Panc1 (cell line): ENCODE measurements at places on chromosomes 6 and 20. TPM values are rescaled to one million over a fixed set of nuclear protein-coding genes. Genes with fewer than 3 reads are reported as not detected.

DNA sequence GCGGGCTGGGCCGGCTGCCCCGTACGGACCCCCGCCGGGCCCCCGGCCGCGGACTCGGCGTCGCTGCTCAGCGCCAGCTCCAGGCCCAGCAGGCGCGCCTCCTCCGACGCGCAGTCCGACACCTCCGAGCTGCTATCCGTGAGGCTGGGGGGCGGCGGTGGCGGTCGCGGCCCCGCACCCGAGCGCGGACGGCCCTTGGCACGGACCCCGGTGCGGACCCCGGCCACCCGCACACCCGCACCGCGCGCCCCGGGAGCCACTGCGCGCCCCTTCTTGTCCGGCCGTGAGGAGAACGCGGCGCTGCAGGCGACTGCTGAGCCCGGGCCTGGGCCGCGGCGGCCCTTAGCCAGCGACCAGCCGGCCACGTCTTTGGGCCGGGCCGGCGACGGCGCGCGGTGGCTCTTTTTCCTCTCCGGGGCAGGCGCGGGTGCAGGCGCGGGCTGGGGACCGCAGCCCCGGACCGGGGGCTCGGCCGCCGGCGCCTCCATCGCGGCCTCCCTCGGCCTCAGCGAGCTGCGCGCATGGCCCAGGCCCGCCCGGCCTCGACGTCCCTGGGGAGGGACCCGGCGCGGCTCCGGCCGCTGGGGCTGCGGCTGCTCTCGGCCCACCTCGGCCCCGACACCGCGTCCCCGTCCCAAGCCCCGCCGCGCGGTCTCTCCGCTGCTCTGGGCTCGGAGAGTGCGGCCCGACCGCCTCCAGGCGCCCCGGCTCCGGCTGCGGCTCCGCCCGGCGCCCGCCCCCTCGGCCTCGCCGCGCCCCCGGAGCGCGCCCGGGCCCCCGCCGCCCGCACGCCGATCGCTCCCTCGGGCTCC is 12.9 kb upstream of the TLDC2 start:
- no peak overlapping the region for H3K27ac ChIP-seq
- H3K4me1 ChIP-seq, result peaks cover 26% of the 10 kb centered on the region

DNA sequence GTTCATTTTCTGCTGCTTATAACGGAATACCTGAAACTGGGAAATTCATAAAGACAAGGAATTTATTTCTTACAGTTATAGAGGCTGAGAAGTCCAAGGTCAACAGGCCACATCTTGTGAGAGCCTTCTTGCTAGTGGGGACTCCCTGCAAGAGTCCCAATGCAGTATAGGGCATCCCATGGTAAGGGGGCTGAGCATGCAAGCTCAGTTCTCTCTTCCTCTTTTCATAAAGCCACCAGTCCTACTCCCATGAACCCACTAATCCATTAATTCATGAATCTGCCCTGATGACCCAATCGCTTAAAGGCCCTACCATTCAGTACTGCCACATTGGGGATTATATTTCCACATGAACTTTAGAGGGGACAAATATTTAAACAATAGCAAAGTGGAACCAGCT is 26.5 kb downstream of the CYB5R4 start:
- no peaks in the 10 kb centered on the region; the same call in 1 of the 2 replicates for H3K4me1 ChIP-seq
- H3K27me3 ChIP-seq, result no peaks in the 10 kb centered on the region
- DNase-seq, result no peak
- no peak overlapping the region for H3K27ac ChIP-seq
- H3K36me3 ChIP-seq, result no peaks in the 10 kb centered on the region

GRCh38 chr6:81793821-81794475 is 41.5 kb upstream of the TENT5A start:
- H3K36me3 ChIP-seq, result no peaks in the 10 kb centered on the region
- no peak for DNase-seq
- H3K4me1 ChIP-seq, result no peaks in the 10 kb centered on the region
- no peak overlapping the region for H3K27ac ChIP-seq
- no peaks in the 10 kb centered on the region for H3K27me3 ChIP-seq

DNA sequence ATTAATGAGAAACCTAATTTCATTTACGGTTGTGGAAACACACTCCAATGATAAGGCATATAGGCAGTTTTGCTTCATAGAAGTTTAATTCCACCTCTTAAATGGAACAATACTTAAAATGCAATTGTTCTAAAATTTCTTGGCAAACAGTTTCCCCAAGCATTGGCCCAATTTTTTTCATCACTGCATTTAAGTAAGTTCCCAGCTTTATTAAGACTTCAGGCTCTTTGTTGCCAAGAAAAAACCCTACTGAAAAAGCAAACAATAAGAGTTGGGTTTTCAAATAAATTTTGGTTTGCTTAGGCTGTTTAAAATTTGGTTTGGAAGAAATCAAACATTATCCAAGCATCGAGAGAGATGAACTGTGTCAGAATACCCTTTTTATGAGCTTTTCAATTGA is 690.9 kb upstream of the NRSN1 start:
- H3K27ac ChIP-seq, result no peak overlapping the region
- H3K27me3 ChIP-seq, result no peaks in the 10 kb centered on the region
- H3K4me3 ChIP-seq, result no peak overlapping the region
- no peak for DNase-seq

GRCh38 chr20:45097485-45098102 is 3.3 kb downstream of the KCNS1 start:
- DNase-seq, result no peak
- no peaks in the 10 kb centered on the region for H3K27me3 ChIP-seq
- H3K4me3 ChIP-seq, result no peak overlapping the region
- H3K36me3 ChIP-seq, result no peaks in the 10 kb centered on the region
- H3K4me1 ChIP-seq, result no peaks in the 10 kb centered on the region
- H3K27ac ChIP-seq, result no peak overlapping the region

DNA sequence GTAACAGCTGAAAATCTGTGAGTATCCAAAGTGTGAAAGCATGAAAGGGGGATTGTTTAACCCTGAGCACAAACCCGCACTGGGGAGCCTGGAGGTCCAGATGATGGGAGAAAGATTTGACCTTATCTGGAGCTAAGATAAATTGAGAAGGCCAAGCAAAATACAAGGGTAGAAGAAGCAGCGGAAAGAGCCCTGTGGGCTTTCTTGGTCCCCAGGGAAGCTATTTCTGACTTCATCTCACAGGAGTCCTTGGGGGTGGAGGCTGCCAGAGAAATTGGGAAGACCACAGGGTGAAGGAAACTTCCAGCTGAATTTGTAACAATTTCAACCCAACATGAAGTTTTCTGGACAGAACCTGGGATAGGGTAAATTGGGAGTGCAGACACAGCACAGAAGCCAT is 476.9 kb downstream of the MMUT start:
- H3K4me1 ChIP-seq, result no peaks in the 10 kb centered on the region
- H3K27ac ChIP-seq, result no peak overlapping the region
- H3K27me3 ChIP-seq, result no peaks in the 10 kb centered on the region

- no peak for DNase-seq
- no peaks in the 10 kb centered on the region for H3K36me3 ChIP-seq
- no peak overlapping the region for H3K27ac ChIP-seq
- H3K27me3 ChIP-seq, result no peaks in the 10 kb centered on the region; the same call in 1 of the 2 replicates
- no peaks in the 10 kb centered on the region for H3K4me1 ChIP-seq
These were observed 322.6 kb upstream of the MOCS1 start for GRCh38 chr6:40256831-40257230.

DNA sequence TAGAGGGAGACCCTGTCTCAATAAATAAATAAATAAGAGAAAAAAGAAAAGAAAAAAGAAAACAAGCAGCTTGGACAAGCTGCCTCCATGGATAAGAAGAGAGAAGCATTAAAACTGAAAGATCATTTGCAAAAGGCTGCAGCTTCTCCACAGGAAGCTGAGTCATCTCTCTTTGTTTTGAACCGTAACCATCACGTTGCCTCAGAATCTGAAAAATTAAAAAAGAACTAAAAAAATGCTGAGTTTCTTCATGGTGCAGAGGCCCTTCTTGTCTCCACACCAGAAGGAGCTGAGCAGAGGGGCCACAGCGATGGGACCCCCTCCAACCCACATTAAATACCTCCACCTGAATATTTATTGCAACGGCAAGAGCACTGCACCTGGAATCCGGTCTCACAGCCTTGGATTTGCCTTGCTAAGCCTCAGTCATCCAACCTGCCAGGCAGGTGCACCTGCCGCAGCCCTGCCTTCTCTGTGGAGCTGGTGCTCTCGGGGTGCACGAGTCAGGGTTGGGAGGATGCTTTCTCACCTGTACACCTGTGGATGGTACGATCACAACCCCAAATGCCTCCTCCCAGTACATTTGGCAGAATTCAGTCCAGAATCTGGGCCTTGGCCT is 28.1 kb downstream of the TOX2 start:
- H3K4me1 ChIP-seq, result peaks cover 84% of the 10 kb centered on the region
- H3K4me3 ChIP-seq, result no peak overlapping the region
- DNase-seq, result no peak
- H3K27me3 ChIP-seq, result no peaks in the 10 kb centered on the region
- peak overlapping the region; percentile 86 for H3K27ac ChIP-seq

DNA sequence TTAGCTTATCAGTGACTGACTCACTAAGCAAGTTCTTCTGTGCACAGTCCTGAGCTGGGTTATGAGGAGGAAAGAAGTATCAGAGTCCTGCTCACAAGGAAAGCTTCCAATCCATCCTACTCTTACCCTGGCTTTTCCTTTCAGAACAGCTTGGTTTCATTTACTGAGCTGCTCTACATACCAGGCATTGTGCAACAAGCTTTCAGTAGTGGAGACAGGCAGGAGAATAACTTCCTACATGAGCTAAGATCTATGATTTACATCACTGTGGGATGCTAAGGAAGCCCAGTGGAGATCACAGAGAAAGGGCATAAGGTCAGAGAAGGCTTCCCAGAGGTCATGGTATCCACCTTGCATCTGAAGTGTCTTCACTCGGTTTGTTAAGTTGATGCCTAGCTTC is 144.5 kb downstream of the MAP3K7 start:
- H3K27me3 ChIP-seq, result no peaks in the 10 kb centered on the region
- H3K36me3 ChIP-seq, result no peaks in the 10 kb centered on the region
- H3K4me1 ChIP-seq, result no peaks in the 10 kb centered on the region
- no peak for DNase-seq
- H3K27ac ChIP-seq, result no peak overlapping the region

DNA sequence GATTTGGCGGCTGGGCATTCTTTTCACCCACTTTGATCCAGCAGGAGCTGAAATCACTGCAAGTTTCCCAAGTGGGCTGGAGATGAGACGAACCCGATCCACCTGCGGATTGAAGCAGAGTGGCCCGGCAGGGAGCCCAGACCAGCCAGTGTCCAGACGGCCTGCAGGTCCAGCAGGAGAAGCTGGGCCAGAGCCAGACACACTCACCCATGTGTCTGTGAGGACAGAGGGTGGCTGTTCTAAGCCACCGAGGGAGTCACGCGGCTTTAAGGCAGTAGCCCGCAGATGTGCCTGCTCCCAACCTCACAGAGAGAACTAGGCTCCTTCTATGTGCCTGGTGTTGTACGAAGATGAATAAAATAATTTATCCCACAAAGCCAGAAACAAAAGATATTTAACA is 200.7 kb downstream of the WDR27 start:
- no peaks in the 10 kb centered on the region for H3K4me1 ChIP-seq
- H3K4me3 ChIP-seq, result no peak overlapping the region
- no peaks in the 10 kb centered on the region for H3K27me3 ChIP-seq
- DNase-seq, result no peak
- H3K27ac ChIP-seq, result no peak overlapping the region
- no peaks in the 10 kb centered on the region for H3K36me3 ChIP-seq

DNA sequence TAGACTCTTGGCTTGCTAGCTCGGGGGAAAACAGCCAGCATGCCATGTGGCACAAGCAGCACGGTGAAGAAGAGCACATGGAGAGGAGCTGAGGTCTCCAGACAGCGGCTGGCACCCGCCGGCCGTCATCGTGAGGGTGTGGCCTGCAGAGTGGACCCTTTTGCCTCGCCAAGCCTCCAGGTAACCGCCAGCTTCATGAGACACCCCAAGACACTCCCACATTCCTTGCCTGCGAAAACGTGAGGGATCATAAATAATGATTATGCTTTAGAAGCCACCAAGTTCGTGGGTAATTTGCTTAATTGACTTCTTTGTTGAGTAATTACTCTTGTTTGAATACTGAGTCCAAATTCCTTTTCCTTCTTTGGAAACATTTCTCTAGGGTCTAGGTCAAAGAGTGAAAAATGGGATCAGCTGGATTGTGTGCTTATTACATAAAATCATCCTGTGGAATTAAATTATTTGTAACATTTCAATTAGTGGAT is 23.2 kb downstream of the FAM50B start:
- H3K4me3 ChIP-seq, result no peak overlapping the region
- no peak for DNase-seq
- H3K36me3 ChIP-seq, result no peaks in the 10 kb centered on the region
- no peaks in the 10 kb centered on the region for H3K27me3 ChIP-seq
- H3K27ac ChIP-seq, result no peak overlapping the region

GRCh38 chr20:47795214-47795907 is 10.1 kb upstream of the SULF2 start:
- H3K27ac ChIP-seq, result no peak overlapping the region
- no peak overlapping the region for H3K4me3 ChIP-seq
- no peaks in the 10 kb centered on the region for H3K4me1 ChIP-seq
- no peaks in the 10 kb centered on the region for H3K36me3 ChIP-seq
- DNase-seq, result no peak

- H3K36me3 ChIP-seq, result no peaks in the 10 kb centered on the region
- no peak overlapping the region for H3K27ac ChIP-seq
- no peak overlapping the region for H3K4me3 ChIP-seq
- DNase-seq, result no peak
- no peaks in the 10 kb centered on the region for H3K27me3 ChIP-seq
- no peaks in the 10 kb centered on the region for H3K4me1 ChIP-seq
These were observed 37.3 kb downstream of the RBM38 start for GRCh38 chr20:57428324-57429158.

- no peak overlapping the region for H3K27ac ChIP-seq
- H3K27me3 ChIP-seq, result no peaks in the 10 kb centered on the region
- H3K4me1 ChIP-seq, result peaks cover 19% of the 10 kb centered on the region
- H3K4me3 ChIP-seq, result no peak overlapping the region
- H3K36me3 ChIP-seq, result no peaks in the 10 kb centered on the region
These were observed 6.4 kb upstream of the ZBTB46 start for GRCh38 chr20:63837479-63837878.

DNA sequence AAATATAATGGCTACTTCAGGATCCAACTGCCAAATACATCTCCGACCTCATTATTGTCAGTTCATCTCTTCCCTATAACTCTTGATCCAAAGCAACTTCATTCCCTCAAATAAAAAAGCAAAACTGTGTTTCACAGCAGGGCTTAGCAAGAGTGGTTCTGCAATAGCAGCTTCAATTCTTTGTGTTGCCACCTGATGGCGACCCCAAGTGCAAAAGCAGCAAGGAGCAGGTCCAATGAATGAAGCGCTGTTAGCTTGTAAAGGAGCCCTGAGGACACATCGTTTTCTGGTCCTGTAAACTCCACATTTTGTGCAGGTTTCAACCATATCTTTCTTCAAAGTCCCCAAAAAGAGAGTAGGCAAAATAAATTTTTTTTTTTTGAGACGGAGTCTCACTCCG is 19.6 kb downstream of the RTN4IP1 start:
- no peak for DNase-seq
- H3K4me1 ChIP-seq, result no peaks in the 10 kb centered on the region
- no peak overlapping the region for H3K4me3 ChIP-seq

- DNase-seq, result no peak
- H3K36me3 ChIP-seq, result no peaks in the 10 kb centered on the region
- no peaks in the 10 kb centered on the region for H3K27me3 ChIP-seq
- no peak overlapping the region for H3K27ac ChIP-seq
- peaks cover 2% of the 10 kb centered on the region; the same call in 1 of the 2 replicates for H3K4me1 ChIP-seq
These were observed 15.8 kb downstream of the ANKRD60 start for GRCh38 chr20:58212636-58213035.

SLC17A2 gene
- total RNA-seq, result not detected

SLC35B2 gene
- total RNA-seq, result 105 TPM

MOG gene
- total RNA-seq, result not detected

SLPI gene
- total RNA-seq, result 0.74 TPM

FITM2 gene
- total RNA-seq, result 10.5 TPM

HDGFL1 gene
- total RNA-seq, result not detected

TFAP2C gene
- 2.8 TPM for total RNA-seq

ENPP5 gene
- not detected for total RNA-seq

SMOC2 gene
- 0.13 TPM for total RNA-seq

FAM217A gene
- not detected for total RNA-seq
